GF-D8 (cell line): ENCODE measurements at places on chromosomes 3 and 15.

DNA sequence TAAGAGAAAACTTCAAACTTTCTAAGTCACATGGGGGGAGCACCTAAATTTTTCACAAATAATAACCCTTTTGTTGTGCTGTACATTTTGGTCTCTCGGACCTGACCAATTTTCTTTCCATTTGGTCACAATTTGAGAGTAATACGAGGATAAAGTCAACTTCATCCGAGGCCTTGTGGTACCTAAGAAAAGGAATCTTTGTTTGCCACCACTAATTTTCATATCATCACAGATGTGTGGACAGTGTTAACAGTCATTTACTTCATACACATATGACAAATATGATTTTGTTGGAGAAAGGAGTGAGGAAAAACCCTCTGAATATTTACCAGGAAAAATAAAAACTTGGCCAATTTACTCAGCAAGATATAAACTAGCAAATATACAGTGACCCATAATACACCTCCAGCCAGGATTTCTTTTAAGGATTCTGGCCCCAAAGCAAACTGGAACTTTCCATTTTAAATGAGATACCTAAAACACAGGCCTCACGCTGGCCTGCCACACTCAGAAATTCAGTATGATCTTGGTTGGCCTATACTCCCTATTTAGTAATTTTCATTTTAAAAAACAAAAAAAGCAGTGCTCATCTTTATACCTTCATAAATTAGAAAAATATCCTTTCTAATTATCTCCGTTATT lies 40.7 kb downstream of the VGLL4 start:
- no peak for DNase-seq

GRCh38 chr3:133383175-133383574 lies 16.7 kb upstream of the BFSP2 start:
- DNase-seq = no peak

GRCh38 chr15:31325595-31326155 lies 960 bp upstream of the KLF13 start:
- no peak for DNase-seq

DNA sequence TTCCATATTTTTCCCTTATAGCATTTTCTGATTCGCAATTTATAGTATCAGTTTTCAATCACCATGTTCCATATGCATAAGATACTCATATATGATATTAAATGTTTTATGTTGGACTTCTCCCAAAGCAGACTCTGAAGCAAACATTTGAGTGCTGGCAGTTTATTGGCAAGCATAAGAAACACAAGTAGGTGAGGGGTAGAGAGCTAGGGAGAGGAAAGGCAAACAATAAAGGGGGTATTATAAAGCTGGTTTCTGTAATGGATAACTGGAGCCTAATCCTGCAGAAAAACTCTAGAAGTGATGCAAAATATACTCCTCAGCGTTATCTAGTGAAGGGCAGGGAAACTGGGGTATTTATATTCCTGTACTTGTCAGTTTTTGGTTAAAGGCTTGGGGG lies 491.5 kb upstream of the TGFBR2 start:
- DNase-seq = no peak

- DNase-seq = no peak
Observed at GRCh38 chr15:68334661-68335124, 57.1 kb downstream of the FEM1B start.

- no peak for DNase-seq
Observed at GRCh38 chr15:95994418-95994817, 336.1 kb upstream of the NR2F2 start.

GRCh38 chr3:102224171-102224570 lies 210.6 kb upstream of the ZPLD1 start:
- no peak for DNase-seq

DNA sequence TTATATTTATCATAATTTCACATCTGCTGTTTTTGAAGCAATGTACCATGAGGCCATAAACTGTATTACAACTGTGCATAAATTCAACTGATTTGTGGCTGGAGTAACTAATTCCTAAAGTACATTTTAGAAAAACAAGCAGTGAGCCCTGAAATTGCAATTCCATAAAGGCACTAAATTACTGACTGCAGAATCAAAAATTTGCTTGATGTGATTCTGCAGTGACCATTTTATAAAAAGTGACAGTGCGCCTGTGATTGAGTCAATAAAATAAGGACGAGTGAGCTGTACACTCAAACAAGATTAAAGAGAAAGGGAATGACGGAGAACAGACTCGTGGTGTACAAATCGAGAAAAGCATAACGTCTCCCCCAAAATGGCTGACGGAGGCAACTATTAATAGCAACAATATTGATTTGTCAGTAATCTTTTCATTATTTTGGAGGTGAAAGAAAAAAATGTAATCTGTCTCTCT lies 121.4 kb upstream of the MEIS2 start:
- DNase-seq = no peak

- DNase-seq = no peak
Observed at GRCh38 chr3:144097163-144097562, 125.5 kb downstream of the DIPK2A start.

GRCh38 chr3:123749711-123750110 lies 134.4 kb downstream of the MYLK start:
- peak; percentile 1 for DNase-seq

- DNase-seq = no peak
Observed at GRCh38 chr3:138598534-138598933, 4.5 kb upstream of the CEP70 start.

DNA sequence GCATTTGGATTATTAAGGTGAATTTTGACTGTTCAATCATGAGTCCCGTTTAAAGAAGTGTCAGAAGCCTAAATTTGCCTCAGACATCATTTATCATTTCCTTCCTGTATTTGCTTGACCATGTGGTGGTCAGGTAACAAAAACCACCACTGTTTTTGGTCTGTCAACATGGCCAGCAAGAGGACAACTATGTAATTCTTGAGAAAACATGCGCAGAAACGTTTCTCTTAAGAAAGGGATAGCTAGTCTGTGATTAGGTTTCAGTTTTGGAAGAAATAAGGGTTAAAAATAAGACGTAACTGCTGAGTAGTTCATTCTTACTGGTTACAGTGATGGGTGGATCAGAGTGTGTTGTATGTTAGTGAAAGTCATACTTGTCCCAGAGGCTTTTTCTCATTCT lies 204.5 kb downstream of the AKAP13 start:
- DNase-seq = no peak

DNA sequence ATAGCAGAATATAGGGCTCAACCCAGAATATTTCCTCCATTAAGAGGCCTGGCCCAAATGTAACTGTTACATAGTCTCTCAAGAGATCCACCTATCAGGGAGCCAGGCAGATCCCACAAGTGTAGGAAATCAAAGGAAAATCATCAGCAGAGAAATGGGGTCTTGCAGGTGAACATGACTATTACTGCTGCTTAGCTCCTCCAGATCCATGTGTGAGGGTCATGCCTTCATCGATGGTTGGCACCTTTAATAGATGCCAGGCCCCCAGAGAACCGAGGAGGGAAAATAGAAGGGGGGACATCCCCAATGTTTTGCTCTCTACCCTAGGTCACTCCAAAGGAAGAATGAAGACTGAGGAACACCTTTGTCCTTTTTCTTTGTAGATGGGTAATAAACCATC lies 1029.9 kb upstream of the CADM2 start:
- no peak for DNase-seq

GRCh38 chr15:52498706-52499105 lies 30.0 kb downstream of the MYO5A start:
- DNase-seq = no peak

DNA sequence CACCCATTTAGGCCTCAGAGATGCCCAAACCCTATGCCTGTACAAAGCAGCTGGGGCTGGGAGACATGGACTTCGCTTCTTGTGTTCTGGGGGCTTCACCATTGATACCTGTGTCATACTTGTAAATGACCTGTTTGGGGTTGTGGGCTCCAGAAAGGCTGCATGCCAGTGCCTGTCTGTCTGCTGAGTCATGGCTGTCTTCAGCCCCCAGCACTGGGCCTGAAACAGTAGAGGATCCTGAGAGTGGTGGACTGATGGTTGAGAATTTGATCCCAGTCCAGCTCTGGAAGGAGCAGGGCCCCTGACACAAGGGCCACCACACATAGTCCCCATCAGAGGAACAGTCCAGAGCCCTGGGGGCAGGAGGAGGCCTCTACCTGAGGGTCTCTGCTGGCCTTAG lies 24.6 kb upstream of the APEH start:
- DNase-seq = no peak

DNA sequence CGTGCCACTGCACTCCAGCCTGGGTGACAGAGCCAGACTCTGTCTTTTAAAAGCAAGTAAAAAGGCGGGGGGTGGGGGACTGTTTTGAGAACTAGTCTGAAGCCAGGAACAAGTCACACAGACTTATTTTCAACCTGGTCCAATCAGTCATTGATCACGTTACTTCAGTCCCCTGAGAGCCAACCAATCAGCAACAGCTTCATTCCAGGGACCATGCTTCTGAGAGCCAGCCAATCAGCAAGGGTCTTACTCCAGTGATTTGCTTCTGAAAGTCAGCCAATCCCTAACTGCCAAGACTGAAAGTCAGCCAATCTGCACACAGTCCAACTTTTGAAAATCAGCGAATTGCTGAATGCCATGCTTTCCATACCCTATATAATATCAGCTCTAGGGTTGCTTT lies 48.6 kb upstream of the C15orf39 start:
- DNase-seq = peak; percentile 86
